ENCODE measurements at places on chromosomes 5 and 9. TPM values are rescaled to one million over a fixed set of nuclear protein-coding genes. Genes with fewer than 3 reads are reported as not detected.

DNA sequence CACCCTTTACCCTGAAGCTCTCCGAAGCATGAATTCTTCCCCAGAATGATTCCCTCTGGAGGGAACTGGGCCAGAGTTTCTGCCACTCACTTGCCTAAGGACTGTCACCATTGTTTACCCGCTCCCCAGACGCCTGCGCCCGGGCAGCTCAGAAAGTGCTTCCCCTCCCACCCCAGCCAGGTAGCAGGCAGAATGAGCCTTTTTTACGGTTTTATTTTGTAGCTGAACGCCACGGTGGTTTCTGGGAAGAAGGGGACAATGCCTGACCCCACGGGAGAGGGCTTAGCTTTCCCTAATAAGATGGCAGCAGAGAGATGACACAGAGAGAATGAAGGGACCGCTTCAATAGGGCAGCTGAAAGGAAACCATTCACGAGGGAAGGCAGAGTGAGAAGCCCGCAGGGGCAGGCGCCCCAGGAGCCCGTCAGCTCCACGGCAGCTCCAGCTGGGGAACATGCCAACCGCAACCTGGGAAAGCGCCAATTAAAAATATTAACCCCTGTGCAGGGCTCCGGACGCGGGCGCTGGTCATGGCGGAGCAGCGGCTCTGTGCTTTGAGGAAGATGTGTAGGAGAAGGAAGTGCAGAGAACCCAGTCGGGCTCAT lies 20.4 kb upstream of the NTNG2 start:
- no peak for DNase-seq

- DNase-seq, result no peak
These were observed 250.8 kb downstream of the SLIT3 start for GRCh38 chr5:169050146-169050571.

DNA sequence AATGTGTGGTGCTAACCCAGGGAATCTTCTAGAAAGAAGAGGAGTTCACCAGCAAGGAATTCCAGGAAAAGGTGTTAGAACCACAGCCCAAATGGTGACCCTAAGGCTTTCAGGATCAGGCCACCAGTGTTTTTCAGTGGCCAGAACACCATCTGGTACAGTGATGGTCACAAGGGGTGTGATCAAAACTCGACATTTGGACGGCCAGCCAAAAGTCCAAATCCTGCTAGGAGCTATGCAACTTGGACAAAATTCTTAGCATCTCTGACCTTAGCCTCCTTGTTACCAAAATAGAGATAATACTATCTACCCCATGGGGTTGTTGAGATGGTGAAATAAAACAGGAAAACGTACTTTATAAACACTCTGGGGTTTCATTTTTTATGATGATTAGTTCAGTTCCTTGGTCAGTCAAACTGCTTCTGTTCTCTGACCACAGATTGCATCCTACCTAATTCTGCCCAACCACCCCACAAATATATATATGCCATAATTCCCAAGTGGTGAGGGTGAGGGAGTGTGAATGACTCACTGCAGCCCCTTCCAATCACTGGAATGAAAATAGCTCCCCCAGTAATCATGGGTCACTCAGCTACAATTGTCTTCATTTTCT lies 210.3 kb downstream of the CDK5RAP2 start:
- DNase-seq, result peak; percentile 9

DNA sequence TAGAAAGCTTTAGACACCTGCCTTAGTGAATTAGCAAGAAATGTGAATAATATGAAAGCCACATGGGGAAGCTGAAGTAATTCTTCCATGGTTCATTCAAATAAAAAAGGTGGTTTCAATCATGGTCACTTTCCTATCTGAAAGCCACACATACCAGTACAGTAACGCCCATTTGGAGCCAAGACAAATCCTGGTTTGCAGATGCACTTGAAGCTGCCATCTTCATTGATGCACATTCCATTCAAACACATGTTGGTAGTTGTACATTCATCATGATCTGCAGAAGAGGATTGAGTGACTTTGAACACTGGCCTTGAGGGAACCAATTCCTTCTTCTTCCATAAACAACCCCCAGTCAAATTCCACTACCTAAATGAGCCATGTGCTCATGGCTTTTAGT lies 161.5 kb downstream of the FBN2 start:
- DNase-seq, result no peak

GRCh38 chr5:91848453-91848852 lies 465.3 kb upstream of the ARRDC3 start:
- DNase-seq, result no peak

Gene SLC6A3
- 0.70 TPM for total RNA-seq

Gene STPG3
- total RNA-seq, result not detected

Gene CDH9
- total RNA-seq, result not detected

Gene UBTD2
- total RNA-seq, result 21.6 TPM

Gene LCN12
- total RNA-seq, result not detected

All from Peyer's patch (tissue), 4 donors.